ENCODE measurements at places on chromosomes 4 and X.

- no peaks in the 10 kb centered on the region for H3K27me3 ChIP-seq
- H3K36me3 ChIP-seq = no peaks in the 10 kb centered on the region
- no peak overlapping the region for H3K27ac ChIP-seq
- no peak overlapping the region for H3K4me3 ChIP-seq
- DNase-seq = no peak
These were observed 439.4 kb downstream of the RAPGEF2 start for GRCh38 chr4:159542296-159542695.

GRCh38 chrX:50075630-50076339, 125.0 kb downstream of the AKAP4 start:
- H3K4me3 ChIP-seq = no peak overlapping the region
- no peaks in the 10 kb centered on the region for H3K4me1 ChIP-seq
- H3K36me3 ChIP-seq = no peaks in the 10 kb centered on the region
- DNase-seq = no peak

GRCh38 chr4:169184236-169184635, 86.5 kb downstream of the SH3RF1 start:
- no peak overlapping the region for H3K27ac ChIP-seq
- H3K4me1 ChIP-seq = peaks cover 9% of the 10 kb centered on the region
- no peaks in the 10 kb centered on the region for H3K27me3 ChIP-seq

- no peaks in the 10 kb centered on the region for H3K4me1 ChIP-seq
- H3K4me3 ChIP-seq = no peak overlapping the region
- no peak for DNase-seq
- H3K27me3 ChIP-seq = peaks cover 2% of the 10 kb centered on the region
These were observed 109.1 kb upstream of the BMP3 start for GRCh38 chr4:80921441-80921840.

GRCh38 chr4:93809773-93810172, 18.8 kb upstream of the ATOH1 start:
- peaks cover 3% of the 10 kb centered on the region for H3K4me1 ChIP-seq
- no peaks in the 10 kb centered on the region for H3K27me3 ChIP-seq
- H3K27ac ChIP-seq = no peak overlapping the region
- DNase-seq = no peak

DNA sequence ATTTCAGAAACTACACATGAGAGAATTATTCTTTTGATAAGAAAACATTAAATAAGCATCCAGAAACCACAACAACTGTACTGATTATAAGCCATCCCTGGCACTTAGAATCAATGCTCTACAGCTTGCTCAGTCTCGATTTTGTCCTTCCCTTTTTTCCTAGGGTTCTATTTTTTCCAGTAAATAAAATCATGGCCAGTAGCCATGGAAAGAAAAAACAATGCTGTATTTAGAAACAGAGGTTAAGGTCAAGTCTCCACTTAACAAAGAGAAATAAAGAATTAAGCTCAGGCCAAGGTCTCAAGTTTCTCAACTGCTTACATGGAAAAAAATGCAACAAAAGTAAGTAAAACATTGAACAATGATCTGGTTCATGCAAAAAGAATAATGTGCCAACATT, 38.7 kb upstream of the GRID2 start:
- no peaks in the 10 kb centered on the region for H3K27me3 ChIP-seq
- no peak overlapping the region for H3K4me3 ChIP-seq
- H3K27ac ChIP-seq = no peak overlapping the region
- no peak for DNase-seq
- H3K36me3 ChIP-seq = peaks cover 100% of the 10 kb centered on the region
- no peaks in the 10 kb centered on the region for H3K4me1 ChIP-seq

- no peak overlapping the region for H3K4me3 ChIP-seq
- no peaks in the 10 kb centered on the region for H3K4me1 ChIP-seq
- H3K27me3 ChIP-seq = no peaks in the 10 kb centered on the region
These were observed 255.6 kb upstream of the JADE1 start for GRCh38 chr4:128553686-128554515.

GRCh38 chr4:27368781-27369180, 508.1 kb downstream of the STIM2 start:
- H3K27me3 ChIP-seq = no peaks in the 10 kb centered on the region
- H3K4me3 ChIP-seq = no peak overlapping the region
- H3K27ac ChIP-seq = no peak overlapping the region
- DNase-seq = no peak

- H3K4me3 ChIP-seq = no peak overlapping the region
- H3K4me1 ChIP-seq = no peaks in the 10 kb centered on the region
- DNase-seq = peak; percentile 7
- H3K27me3 ChIP-seq = no peaks in the 10 kb centered on the region
- no peaks in the 10 kb centered on the region for H3K36me3 ChIP-seq
- no peak overlapping the region for H3K27ac ChIP-seq
These were observed 269.2 kb downstream of the HNRNPD start for GRCh38 chr4:82104578-82104977.

DNA sequence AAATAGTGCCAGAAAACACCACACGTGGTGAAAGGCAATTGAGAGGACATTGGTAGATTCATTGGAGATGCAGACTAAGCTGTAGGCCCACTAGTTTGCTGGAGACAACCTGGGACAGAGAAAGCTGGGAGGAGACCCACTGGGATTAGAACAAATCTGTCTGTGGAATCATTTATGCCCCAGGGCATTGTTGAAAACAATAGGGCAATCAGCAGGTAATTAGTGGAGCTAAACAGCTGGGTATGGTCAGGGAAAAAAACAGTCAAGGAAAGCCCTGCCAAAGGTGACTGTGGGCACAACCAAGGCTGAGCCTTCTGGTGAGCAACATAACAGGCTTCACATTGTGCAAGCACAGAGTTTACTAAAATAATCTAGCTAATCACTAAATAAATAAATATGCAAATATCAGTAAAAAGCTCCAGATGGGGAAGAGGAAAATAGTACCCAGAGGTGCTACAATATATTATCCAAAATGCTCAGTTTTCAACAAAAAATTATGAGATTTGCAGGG, 9.0 kb downstream of the TCEAL3 start:
- no peak overlapping the region for H3K27ac ChIP-seq
- H3K36me3 ChIP-seq = no peaks in the 10 kb centered on the region

DNA sequence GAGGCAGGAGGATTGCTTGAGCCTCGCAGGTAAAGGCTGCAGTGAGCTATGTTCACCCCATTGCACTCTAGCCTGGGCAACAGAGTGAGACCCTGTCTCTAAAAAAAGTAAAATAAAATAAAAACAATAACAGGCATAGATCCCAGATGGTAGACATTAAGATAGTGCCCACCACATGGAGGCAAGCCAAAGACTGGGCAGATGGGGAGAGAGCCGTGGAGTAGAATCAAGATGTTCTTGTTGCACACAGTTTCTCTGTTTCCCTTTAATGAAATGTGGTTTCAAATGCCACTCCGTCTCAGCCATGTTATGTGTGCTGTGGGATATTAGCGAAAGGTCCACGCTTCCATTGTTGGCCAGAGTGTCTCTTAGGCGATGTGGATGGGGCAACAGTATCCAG, 63.8 kb upstream of the TBL1X start:
- H3K4me1 ChIP-seq = no peaks in the 10 kb centered on the region
- H3K36me3 ChIP-seq = no peaks in the 10 kb centered on the region
- DNase-seq = no peak
- no peak overlapping the region for H3K27ac ChIP-seq
- H3K4me3 ChIP-seq = no peak overlapping the region
- H3K27me3 ChIP-seq = no peaks in the 10 kb centered on the region

DNA sequence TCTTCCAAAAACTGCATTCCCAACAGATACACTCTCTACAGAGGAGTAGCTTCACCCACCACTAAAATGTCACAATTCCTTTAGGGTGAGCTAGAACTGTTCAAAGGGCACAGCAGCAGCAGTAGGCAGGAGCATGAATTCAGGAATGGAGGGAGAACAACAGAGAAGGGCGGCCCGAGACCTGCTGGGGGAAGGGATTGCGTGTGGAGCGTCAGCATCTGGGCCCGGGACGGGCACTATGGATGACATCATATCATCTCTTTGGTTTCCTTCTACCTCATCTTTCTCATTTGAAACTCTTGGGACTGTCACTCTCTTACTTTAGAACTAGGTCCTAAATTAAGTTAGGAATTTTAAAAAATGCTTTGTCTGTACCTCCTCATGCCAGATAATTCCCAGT, 95.0 kb downstream of the PHOX2B start:
- no peaks in the 10 kb centered on the region for H3K4me1 ChIP-seq
- no peak overlapping the region for H3K27ac ChIP-seq
- no peaks in the 10 kb centered on the region for H3K36me3 ChIP-seq
- H3K27me3 ChIP-seq = no peaks in the 10 kb centered on the region

Measured in H1 (cell line).